Uterus (tissue), 4 donors: ENCODE measurements at places on chromosomes 13 and 19. TPM values are rescaled to one million over a fixed set of nuclear protein-coding genes. Genes with fewer than 3 reads are reported as not detected.

GRCh38 chr19:35126624-35126959 lies 8.3 kb downstream of the LGI4 start:
- H3K36me3 ChIP-seq = no peaks in the 10 kb centered on the region
- H3K4me1 ChIP-seq = peaks cover 11% of the 10 kb centered on the region
- DNase-seq = no peak
- peak overlapping the region; percentile 85 for H3K27ac ChIP-seq
- no peak overlapping the region for H3K4me3 ChIP-seq
- H3K27me3 ChIP-seq = no peaks in the 10 kb centered on the region

- no peak overlapping the region for H3K4me3 ChIP-seq
- H3K4me1 ChIP-seq = no peaks in the 10 kb centered on the region
- no peak overlapping the region for H3K27ac ChIP-seq
- no peaks in the 10 kb centered on the region for H3K36me3 ChIP-seq
These were observed 177.2 kb downstream of the STK24 start for GRCh38 chr13:98399756-98400155.

Gene FBXO17
- 3.8 TPM for total RNA-seq

DNA sequence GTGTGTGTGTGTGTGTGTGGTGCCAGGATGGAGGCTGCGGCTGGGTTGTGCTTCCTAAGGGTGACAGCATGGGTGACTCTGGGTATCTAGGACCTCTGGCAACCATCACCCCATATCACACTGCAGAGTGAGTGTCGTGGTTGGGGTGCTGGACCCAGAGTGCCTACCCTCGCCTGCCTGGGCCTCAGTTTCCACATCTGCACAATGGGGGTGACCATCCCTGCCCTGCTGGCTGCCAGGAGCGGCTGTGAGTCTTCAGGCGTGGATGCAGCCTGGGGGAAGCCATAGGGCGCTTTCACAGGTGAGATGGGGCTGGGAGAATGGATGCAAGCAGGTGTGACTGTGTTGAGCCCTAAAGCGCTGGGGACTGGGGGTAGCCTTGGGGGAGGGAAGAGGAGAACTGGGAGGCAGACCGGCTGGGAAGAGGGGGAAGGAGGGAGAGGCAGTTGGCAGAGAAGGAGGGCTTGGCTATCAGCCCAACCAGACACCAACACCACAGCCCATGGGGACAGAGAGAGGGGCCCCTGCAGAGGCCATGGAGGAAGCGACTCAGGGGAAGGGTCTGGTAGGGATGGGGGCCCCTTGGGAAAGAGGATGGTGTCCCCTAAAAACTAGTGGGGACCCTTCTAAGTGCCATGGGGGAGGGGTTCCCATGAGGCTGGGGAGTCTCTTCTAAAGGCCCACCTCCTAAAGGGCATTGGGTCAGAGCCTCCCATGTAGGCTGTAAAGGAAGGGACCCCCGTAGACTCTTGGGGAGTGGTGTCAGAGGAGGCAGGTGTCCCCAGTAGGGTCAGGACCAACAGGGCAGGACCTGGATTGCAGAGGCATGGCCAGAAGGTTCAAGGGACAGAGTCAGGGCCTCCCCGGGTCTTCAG lies 1.7 kb downstream of the PLPPR2 start:
- no peak overlapping the region for H3K4me3 ChIP-seq
- H3K36me3 ChIP-seq = no peaks in the 10 kb centered on the region
- no peaks in the 10 kb centered on the region for H3K4me1 ChIP-seq
- no peak for DNase-seq
- no peaks in the 10 kb centered on the region for H3K27me3 ChIP-seq

GRCh38 chr13:30785191-30785850 lies 50.0 kb downstream of the ALOX5AP start:
- no peak overlapping the region for H3K27ac ChIP-seq
- H3K4me3 ChIP-seq = no peak overlapping the region
- no peaks in the 10 kb centered on the region for H3K36me3 ChIP-seq
- DNase-seq = no peak
- no peaks in the 10 kb centered on the region for H3K4me1 ChIP-seq
